ENCODE measurements at places on chromosomes 6 and 20.

- DNase-seq: no peak
Observed at GRCh38 chr20:41655962-41656618, 37.9 kb upstream of the CHD6 start.

DNA sequence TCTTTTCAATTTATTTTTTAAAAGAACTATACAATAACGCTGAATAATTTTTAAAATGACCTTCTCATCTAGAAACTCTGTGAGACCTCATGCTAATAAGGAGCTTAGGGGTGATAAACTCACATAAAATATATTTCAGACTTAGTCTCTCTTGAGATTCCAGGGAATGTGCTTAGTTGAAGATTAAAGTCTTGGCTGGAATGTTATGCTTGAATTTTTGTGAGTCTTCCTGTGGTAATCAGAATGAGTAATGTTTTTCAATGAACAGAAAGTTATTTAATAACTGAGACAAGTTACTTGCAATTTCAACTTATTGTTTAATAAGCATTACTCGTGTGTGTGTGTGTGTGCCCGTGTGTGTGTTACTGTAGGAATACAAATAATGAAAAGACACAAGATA, 379.9 kb upstream of the EPHA7 start:
- DNase-seq: no peak

DNA sequence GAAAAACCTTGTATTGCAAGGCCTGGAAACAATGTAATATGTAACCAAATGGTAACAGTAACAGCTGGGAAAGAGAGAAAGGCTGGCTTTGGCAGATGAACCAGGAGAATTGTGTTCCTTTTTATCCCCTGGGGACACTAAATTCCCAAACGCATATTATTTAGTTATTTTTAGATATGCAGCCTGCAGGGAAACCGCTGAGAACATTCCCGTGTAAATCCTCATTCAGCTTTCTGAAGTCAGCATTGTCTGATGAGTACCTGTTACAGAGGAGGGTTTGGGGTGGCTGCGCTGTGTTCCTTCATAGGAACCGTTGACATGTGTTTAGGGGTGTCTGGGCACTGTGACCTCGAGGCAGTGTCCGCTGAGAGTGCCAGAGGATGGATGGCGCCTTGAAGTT, 101.3 kb downstream of the SMOC2 start:
- DNase-seq: no peak

- no peak for DNase-seq
Observed at GRCh38 chr6:168030218-168030746, 32.8 kb downstream of the KIF25 start.

DNA sequence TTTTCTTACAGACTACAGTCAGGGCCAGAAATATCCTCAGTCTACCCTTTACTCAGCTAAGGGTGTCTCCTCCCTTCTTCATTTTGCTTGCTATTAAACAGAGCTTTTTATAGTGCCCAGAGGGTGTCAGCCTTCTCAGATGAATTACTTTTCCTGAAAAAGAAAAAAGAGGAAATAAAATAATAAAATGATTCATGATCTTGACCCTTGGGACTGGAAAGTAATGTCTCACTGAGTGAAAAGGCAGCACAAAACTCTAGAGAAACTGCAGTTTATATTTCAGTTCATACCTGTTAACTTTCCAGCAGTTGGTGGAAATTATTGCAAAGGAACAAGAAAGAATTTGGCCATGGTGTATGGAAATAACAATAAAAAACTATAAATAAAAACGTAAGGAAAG, 170.6 kb downstream of the IBTK start:
- no peak for DNase-seq

DNA sequence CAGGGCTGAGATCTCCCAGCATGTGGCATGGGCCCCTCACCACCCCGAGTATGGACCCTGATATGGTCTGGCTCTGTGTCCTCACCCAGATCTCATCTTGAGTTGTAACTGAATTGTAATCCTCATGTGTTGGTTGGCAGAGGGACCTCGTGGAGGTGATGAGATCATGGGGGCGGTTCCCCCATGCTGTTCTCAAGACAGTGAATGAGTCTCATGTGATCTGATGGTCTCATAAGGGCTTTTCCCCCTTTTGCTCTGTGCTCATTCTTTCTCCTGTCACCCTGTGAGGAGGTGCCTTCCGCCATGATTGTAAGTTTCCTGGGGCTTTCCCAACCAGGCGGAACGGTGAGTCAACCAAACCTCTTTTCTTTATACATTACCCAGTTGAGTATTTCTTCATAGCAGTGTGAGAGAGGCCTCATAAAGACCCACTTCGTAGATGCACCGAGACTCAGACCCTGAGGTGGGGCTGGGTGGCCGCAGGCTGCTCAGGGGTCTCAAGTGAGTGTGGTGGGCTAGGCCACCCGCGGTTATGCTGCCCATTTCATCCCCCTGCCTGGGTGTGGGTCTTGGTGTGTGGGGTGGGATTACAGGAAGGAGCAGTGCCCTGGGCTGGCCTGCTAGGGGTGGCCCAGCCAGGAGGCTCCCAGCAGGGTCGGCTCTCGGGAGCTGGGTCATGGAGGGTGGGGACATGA, 26.2 kb upstream of the GATA5 start:
- no peak for DNase-seq

DNA sequence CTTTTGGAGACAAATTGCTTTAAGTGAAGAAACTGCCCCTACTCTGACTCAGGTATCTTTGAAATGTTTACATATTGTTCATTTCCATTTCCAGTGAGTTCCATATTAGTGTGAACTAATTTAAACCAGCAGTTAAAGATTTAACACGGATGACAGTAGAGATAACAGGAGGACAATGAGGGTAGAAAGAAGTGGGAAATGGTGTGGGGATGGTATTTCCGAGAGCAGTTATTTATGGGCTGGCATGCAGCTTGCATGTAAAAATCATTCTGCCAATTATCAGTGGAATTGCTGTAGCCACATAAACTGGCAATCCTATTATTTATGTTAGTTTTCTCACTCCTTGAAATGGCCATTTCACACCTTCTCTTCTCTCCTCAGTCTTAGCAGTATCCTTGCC, 8.6 kb upstream of the ADGRF5 start:
- no peak for DNase-seq

DNA sequence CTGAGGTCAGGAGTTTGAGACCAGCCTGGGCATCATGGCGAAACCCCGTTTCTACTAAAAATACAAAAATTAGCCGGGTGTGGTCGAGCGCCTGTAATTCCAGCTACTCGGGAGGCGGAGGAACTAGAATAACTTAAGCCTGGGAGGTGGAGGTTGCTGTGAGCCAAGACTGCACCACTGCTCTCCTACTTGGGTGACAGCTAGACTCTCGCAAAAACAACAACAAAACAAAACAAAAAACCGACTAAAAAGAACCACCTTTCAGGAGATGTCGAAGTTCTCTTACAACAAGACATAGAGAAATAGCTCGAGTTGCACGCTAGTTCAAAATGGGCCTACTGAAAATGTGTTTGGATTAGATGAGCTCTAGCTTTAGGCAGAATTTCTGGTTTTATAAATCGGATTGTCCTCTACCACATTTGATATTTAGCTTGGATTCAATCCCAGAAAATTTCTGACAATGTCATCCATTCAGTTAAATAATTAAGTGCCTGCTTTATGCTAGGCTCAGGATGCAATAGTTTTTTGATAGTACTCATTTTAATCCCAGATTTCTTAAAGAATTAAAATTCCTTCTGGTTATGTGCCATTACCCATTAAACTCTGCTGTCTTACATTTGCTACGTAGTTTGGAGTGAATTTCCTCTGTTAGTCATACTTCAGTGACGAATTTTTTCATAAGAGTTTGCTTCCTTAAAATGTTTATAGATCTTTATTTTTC, 137.5 kb upstream of the SHLD1 start:
- DNase-seq: no peak

DNA sequence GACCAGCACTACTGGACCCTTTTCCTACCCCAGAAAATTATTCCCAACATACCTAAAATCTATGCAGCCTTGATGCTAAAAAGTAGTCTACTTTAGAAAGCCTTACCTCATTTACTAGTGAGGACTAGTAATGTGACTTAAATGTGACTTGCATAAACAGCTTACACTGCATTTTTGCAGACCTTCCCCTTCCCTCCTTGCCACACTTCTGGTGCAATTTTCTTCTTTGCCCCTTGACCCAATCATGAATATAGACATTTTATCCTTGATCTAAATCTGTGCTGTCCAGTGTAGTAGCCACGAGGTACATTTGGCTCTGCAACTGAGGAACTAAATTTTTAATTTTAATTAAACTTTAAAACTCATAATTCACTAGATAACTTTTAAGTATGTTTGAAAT, 7.0 kb upstream of the ZKSCAN8 start:
- DNase-seq: no peak

GRCh38 chr6:115474443-115475041, 586.1 kb downstream of the FRK start:
- no peak for DNase-seq
